IPS DF 19.7 (cell line): ENCODE measurements at places on chromosomes 13 and 19.

DNA sequence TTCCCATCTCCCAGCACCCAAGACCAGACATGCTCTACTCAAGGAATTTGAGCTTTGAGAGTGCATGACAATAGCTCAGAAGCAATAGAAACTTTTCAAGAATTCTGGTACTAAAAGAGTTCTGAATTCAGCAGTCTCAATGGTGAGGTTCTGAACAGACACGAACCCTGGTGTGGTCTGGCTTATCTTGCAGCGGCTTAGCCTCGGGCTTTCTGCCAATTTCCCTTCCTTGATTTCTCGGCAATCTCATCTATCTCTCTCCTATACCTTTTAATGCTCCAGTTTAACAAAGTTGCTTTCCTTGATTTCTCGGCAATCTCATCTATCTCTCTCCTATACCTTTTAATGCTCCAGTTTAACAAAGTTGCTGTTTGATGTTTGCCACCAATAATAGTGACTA, 174.6 kb downstream of the SPRY2 start:
- DNase-seq: no peak

GRCh38 chr19:49151267-49152118, 3.7 kb downstream of the HRC start:
- DNase-seq: no peak

- DNase-seq: no peak
These were observed 309.9 kb downstream of the DCT start for GRCh38 chr13:94169454-94170144.

GRCh38 chr19:18792661-18793060, 1.6 kb upstream of the COMP start:
- DNase-seq: no peak

GRCh38 chr13:112134391-112135075, 67.6 kb downstream of the SOX1 start:
- no peak for DNase-seq

DNA sequence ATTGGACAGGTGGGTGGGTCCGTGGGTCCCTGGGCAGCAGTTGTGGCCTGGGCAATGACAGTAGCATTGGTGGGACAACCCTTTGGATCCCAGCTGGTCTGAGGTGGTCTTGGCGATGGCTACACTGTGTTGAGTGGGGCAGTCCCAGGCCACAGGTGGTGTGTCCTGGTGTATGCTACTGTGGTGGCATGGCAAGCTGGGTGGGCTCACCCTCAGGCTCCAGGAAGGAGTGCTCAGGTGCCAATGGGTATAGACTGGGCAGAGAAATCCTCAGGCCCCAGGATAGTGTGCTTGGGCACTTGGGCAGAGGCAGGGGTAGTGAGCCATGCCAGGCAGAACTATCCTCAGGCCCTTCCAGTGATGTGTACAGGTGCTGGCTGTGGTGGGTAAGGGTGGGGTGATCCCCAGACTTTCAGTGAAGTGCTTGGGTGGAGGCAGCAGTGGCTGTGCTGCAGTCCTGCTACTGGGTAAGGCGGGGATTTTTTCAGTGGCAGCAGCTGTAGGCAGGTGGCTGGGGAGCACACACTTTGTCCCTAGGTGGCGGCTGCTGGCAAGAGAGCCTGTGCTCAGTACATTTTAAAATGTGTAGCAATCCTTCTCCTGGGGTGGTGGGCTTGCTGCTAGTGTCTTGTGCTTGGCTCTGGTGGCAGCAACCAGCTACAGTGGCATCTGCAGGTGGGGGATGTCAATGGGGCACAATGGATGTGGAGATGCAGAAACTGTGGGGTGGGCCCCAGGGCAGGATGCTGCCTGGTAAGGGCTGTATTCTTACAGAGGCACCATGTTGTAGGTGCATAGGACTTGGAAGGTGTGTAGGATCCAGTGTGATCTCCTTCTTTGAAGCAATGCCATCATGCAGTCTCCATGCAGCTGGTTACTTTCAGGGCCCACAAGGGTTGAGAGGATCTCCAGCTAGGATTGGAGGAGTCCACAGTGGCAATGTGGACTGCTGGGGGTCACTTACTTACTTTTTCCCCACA, 64.9 kb downstream of the DNAJC3 start:
- no peak for DNase-seq

GRCh38 chr19:16797876-16798275, 31.3 kb upstream of the SIN3B start:
- no peak for DNase-seq

DNA sequence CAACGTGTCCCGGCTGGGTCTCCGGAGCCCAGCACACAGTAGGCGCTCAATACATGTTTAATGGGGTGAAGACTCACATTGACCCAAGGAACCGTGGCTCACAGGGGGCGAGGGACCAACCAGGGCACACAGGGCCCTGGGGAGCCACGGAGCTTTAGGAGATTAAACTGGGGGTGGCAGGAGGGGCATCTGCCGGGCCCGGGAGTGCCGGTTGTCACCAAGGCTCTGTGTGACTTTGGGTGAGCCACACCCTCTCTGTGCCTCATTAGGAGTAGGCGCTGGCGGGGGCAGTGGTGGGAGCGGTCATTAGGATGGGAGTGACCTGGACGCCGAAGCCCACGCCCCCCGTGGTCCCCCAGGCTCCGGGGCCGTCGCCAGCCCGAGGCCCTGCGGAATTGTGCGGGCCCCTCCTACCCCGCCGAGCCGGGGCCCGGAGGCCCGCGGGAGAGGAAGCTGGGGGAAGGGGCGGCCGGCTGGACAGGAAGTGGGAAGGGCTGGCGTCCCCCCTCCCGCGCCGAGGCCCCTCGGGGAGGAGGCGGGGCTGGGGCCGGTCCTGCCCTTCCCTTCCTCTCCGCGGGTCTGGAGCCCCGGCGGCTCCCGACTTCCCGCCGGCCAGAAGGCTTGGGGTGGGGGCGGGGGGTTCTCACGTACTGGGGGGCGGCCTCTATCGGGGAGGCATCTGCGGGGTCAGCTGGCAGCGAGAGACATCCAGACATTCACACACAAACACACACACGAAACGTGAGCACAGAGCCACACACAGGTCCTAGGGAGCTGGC, 1.8 kb upstream of the SSBP4 start:
- DNase-seq: no peak

GRCh38 chr19:5691822-5692722, 2.0 kb downstream of the RPL36 start:
- no peak for DNase-seq

GRCh38 chr13:65347420-65348030, 1882.6 kb downstream of the PCDH9 start:
- no peak for DNase-seq

- no peak for DNase-seq
These were observed 2.2 kb downstream of the CD70 start for GRCh38 chr19:6588508-6589345.

GRCh38 chr13:88651531-88651930, 980.4 kb downstream of the SLITRK5 start:
- DNase-seq: no peak

DNA sequence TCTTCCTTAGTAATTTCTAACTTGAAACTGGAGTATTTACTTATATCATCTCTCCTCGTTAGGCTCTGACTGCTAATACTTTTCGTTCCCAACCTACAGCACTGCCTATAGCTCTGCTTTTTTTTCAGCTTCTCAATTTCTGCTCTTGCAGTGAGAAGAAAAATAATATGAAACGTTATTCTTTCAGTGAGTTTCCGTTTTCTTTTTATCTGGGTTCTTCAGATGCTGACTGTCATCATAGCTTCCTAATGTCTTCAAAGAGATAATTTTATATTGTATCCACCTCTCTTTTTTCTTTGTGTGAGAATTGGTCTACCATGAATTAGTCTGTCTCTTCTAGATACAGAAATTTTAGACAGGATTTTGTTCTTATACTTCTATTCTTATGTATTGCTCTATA, 454.9 kb downstream of the LMO7 start:
- DNase-seq: no peak
